ENCODE measurements at places on chromosomes 12 and 14.

DNA sequence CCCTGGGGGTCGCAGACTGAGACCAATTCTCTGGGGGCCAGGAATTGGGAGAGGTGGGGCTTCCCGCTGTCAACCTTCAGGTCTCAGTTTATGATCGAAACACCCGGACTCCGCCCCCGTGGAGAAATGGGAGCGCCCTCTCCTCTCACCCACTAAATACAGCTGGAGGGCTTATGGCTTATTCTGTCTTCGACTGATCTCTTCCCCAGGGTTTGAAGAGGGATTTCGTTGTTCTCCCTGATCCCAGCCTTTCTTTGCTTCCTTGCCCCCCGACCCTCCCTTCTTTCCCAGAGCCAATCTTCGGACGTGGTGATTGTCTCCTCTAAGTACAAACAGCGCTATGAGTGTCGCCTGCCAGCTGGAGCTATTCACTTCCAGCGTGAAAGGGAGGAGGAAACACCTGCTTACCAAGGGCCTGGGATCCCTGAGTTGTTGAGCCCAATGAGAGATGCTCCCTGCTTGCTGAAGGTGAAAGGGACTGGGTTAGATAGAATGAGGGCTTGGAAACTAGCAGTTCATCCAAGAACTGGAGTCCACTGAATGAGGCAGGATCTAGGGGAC lies 607 bp downstream of the OS9 start:
- no peak overlapping the region for H3K4me3 ChIP-seq
- peaks cover 24% of the 10 kb centered on the region for H3K36me3 ChIP-seq
- no peak overlapping the region for H3K27ac ChIP-seq
- DNase-seq: no peak
- H3K4me1 ChIP-seq: no peaks in the 10 kb centered on the region

DNA sequence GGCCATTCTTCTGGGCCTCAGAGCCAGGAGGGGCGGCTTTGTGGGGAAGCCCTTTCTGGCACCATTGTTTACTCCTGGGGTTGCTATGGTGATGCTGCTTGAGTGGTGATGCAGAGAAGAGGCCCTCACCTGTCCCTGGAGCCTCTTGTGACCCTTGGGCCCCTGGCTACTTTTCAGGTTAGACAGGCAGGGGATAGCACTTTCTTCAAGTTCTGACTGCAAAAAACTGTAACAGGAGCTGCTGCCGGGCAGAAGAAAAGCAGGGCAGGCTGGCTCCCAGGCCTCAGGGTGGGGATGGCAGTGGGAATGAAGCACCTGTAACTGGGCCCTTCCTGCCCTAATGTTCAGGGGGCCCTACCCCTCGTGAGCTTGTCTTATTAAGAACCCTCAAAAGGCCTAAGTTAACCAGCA lies at the start of gene TEX52:
TSS of gene TEX52 (minus strand) at position 19 of the 411 bp plus-strand sequence. CDS start at position 6, 13 bp downstream.
- H3K27me3 ChIP-seq: no peaks in the 10 kb centered on the region
- H3K4me1 ChIP-seq: peaks cover 7% of the 10 kb centered on the region
- DNase-seq: peak; percentile 70
- H3K27ac ChIP-seq: no peak within 1 kb of the TSS

DNA sequence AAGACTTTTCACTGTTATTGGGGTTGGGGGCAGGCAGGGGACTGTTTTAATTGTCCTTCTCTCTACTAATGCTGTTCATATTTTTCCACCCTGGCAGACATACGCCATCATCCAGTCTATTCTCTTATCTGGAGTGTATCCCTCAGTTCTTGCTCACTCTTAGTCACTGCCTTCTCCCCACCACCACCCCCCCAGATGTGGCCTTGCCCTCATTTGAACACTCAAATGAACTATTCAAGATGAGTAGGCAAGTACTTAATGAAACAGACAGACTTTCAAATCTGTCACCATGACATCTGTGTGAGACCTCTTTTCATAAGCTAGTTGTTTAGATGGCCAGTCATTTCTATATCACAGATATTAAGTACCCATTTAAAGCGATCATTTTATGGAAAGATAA lies 10.1 kb downstream of the NUDT4 start:
- H3K27ac ChIP-seq: peak overlapping the region; percentile 46
- H3K36me3 ChIP-seq: no peaks in the 10 kb centered on the region
- H3K4me1 ChIP-seq: peaks cover 40% of the 10 kb centered on the region
- no peak for DNase-seq
- no peaks in the 10 kb centered on the region for H3K27me3 ChIP-seq

DNA sequence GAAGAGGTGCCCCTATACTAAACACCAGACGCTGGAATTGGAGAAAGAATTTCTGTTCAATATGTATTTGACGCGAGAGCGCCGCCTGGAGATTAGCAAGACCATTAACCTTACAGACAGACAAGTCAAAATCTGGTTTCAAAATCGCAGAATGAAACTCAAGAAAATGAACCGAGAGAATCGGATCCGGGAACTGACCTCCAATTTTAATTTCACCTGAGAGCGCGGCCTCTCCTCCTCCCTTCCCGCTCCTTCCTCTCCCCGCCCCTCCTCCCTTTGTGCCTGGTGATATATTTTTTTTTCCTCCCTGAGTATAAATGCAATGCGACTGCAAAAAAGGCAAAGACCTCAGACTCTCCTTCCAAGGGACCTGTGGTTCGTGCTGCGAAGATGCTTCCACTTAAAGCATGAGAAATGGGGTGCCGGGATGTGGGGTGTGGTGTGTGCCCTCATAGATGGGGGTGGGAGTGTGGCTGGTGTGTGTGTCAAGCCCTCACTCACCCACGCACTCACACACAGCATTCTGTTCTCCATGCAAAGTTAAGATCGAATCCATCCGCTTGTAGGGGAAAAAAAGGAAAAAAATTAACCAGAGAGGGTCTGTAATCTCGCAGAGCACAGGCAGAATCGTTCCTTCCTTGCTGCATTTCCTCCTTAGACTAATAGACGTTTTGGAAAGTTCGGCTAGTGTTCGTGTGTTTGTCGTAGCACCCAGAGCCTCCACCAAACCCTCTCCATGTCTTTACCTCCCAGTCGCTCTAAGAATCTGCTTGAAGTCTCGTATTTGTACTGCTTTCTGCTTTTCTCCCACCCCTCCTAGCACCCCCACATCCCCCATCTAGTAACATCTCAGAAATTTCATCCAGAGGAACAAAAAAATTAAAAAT lies 4.5 kb downstream of the HOXC10 start:
- DNase-seq: no peak
- H3K27me3 ChIP-seq: peaks cover 91% of the 10 kb centered on the region
- no peak overlapping the region for H3K4me3 ChIP-seq
- H3K4me1 ChIP-seq: peaks cover 5% of the 10 kb centered on the region
- H3K27ac ChIP-seq: no peak overlapping the region

GRCh38 chr14:93100570-93100969 lies 15.2 kb downstream of the ITPK1 start:
- DNase-seq: no peak
- H3K4me1 ChIP-seq: no peaks in the 10 kb centered on the region
- no peaks in the 10 kb centered on the region for H3K27me3 ChIP-seq
- H3K4me3 ChIP-seq: no peak overlapping the region
- H3K27ac ChIP-seq: no peak overlapping the region
- no peaks in the 10 kb centered on the region for H3K36me3 ChIP-seq

DNA sequence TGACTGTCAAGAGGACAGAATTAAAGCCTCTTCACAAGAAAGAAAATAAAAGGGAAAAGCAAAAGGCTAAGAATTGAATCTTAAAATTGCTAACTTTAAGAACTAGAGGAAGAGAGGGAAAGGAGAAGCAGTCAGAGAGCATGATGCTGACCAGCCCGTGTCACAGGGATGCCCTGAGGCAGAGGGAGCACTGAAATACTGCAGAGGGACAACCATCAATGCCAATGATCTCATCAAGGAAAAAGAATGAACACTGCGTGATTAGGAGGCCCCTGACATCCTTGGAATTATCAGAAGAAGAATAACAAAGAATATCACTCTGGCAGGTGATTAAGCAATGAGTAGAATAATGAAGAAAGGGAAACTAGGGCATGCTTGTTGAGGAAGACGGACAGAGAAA lies 252.2 kb upstream of the GRIP1 start:
- H3K27ac ChIP-seq: no peak overlapping the region
- H3K4me1 ChIP-seq: peaks cover 29% of the 10 kb centered on the region
- DNase-seq: no peak
- H3K4me3 ChIP-seq: no peak overlapping the region
- H3K36me3 ChIP-seq: no peaks in the 10 kb centered on the region
- H3K27me3 ChIP-seq: no peaks in the 10 kb centered on the region

DNA sequence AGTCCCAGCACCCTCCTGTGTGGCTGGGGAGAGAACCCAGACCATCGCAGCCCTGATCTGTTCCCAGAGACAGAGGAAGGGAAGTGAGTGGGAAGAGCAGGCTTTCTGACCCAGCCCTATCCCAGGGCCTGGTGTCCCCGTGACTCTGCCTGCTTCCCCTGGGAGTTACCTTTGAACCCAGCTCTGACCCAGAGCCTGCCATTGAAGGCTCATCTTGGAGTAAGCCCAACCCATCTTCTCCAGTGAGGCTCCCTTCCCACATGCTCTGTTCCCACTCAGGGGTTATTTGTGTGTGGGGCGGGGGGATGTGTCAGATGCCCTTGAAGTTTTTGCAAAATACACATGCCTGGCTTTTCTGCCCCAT lies 6.0 kb downstream of the TMEM63C start:
- peak; percentile 34 for DNase-seq
- H3K4me1 ChIP-seq: peaks cover 6% of the 10 kb centered on the region
- no peak overlapping the region for H3K27ac ChIP-seq
- no peak overlapping the region for H3K4me3 ChIP-seq
- H3K36me3 ChIP-seq: peaks cover 1% of the 10 kb centered on the region

GRCh38 chr14:98665007-98665406 lies 607.0 kb downstream of the BCL11B start:
- no peaks in the 10 kb centered on the region for H3K4me1 ChIP-seq
- DNase-seq: no peak
- no peak overlapping the region for H3K4me3 ChIP-seq
- H3K27ac ChIP-seq: no peak overlapping the region
- H3K36me3 ChIP-seq: no peaks in the 10 kb centered on the region

DNA sequence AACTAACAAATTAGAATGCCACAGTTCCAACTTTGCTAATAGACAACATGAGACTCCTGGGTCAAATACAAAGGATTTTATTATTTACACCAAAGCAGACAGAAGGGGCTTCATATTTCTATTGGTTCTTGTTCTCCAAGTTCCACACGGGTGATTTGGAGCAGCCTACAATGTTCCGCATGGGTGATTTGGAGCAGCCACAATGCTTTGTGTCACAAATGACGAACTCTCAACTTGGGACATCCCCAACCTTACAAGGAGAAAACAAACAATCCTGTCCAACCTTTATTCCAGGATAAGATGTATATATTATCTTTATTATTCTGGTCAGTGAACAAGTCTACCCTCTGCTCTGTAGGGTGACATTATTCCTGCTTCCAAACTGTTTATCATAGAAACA lies 694.3 kb upstream of the MGAT4C start:
- no peak for DNase-seq
- H3K4me3 ChIP-seq: no peak overlapping the region
- no peaks in the 10 kb centered on the region for H3K4me1 ChIP-seq
- H3K36me3 ChIP-seq: no peaks in the 10 kb centered on the region
- H3K27ac ChIP-seq: no peak overlapping the region

DNA sequence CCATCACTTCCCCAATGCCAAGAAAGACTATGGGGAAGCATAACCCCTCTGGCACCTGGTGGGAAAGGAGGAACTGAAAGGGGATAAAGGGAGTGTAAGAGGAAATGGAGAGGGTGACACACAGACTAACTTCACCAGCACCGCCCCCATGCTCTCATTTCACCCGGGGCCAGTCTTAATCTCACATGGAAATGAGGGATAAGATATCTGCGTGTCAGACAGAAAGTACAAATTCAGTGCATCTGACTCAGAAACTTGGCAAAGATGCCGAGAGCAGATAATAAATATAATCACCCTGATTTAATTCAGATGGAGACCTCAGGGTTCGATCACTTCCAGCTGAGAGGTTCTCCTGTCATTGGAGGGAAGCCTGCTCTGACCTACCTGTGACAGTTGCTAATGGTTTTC lies 191.6 kb downstream of the DUSP6 start:
- no peaks in the 10 kb centered on the region for H3K36me3 ChIP-seq
- H3K4me1 ChIP-seq: peaks cover 12% of the 10 kb centered on the region
- no peak for DNase-seq

DNA sequence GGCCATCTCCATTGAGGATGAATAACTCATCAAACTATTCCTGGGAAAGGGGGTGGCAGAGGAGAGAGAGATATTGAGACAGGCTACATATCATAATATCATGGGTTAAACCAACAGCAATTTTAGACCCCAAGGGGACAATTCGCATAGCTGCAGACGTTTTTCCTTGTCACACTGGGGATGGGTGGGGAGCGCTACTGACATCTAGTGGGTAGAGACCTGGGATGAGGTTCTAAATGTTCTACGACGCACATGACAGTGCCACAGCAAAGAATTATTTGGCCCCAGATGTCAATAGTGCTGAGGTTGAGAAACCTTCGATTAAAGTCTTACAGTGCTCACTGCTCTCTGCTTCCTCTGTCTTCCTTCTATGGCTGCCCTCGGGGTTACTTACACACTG lies 425.6 kb downstream of the NRXN3 start:
- DNase-seq: no peak
- H3K4me3 ChIP-seq: no peak overlapping the region
- peaks cover 17% of the 10 kb centered on the region for H3K27me3 ChIP-seq
- H3K4me1 ChIP-seq: peaks cover 3% of the 10 kb centered on the region
- no peak overlapping the region for H3K27ac ChIP-seq

GRCh38 chr12:87266305-87266704 lies 762.9 kb downstream of the C12orf50 start:
- H3K4me3 ChIP-seq: no peak overlapping the region
- H3K27ac ChIP-seq: no peak overlapping the region
- no peak for DNase-seq

GRCh38 chr14:25848601-25849000 lies 749.2 kb downstream of the NOVA1 start:
- H3K27ac ChIP-seq: no peak overlapping the region
- no peak overlapping the region for H3K4me3 ChIP-seq

GRCh38 chr12:4216187-4216927 lies 57.2 kb upstream of the CCND2 start:
- no peak for DNase-seq
- no peaks in the 10 kb centered on the region for H3K36me3 ChIP-seq
- peaks cover 60% of the 10 kb centered on the region for H3K27me3 ChIP-seq
- H3K4me1 ChIP-seq: peaks cover 8% of the 10 kb centered on the region
- H3K27ac ChIP-seq: no peak overlapping the region
- H3K4me3 ChIP-seq: no peak overlapping the region

GRCh38 chr14:87461704-87462103 lies 531.3 kb downstream of the GALC start:
- DNase-seq: no peak
- H3K27me3 ChIP-seq: peaks cover 3% of the 10 kb centered on the region
- H3K4me1 ChIP-seq: no peaks in the 10 kb centered on the region
- H3K27ac ChIP-seq: no peak overlapping the region
- H3K36me3 ChIP-seq: no peaks in the 10 kb centered on the region
- no peak overlapping the region for H3K4me3 ChIP-seq

- no peak for DNase-seq
- no peaks in the 10 kb centered on the region for H3K36me3 ChIP-seq
- peaks cover 38% of the 10 kb centered on the region for H3K4me1 ChIP-seq
- H3K4me3 ChIP-seq: no peak overlapping the region
These were observed 108.0 kb upstream of the MAX start for GRCh38 chr14:65210118-65210821.

GRCh38 chr12:14394317-14395073 lies 29.0 kb downstream of the ATF7IP start:
- H3K27ac ChIP-seq: peak overlapping the region; percentile 89
- H3K4me3 ChIP-seq: peak overlapping the region; percentile 31
- no peak for DNase-seq
- H3K36me3 ChIP-seq: peaks cover 6% of the 10 kb centered on the region
- no peaks in the 10 kb centered on the region for H3K27me3 ChIP-seq

Data from chondrocyte (in vitro differentiated cells).